ENCODE measurements at places on chromosomes 7 and 10.

- peak; percentile 89 for ATAC-seq
These were observed at the start of gene ASB13 for GRCh38 chr10:5666008-5666840. Gene ASB13, minus strand, starts transcription at chr10:5666595. Its CDS starts 44 bp downstream, at chr10:5666551.

- peak; percentile 79 for ATAC-seq
These were observed 40.4 kb downstream of the CREB3L2 start for GRCh38 chr7:137961200-137962177.

DNA sequence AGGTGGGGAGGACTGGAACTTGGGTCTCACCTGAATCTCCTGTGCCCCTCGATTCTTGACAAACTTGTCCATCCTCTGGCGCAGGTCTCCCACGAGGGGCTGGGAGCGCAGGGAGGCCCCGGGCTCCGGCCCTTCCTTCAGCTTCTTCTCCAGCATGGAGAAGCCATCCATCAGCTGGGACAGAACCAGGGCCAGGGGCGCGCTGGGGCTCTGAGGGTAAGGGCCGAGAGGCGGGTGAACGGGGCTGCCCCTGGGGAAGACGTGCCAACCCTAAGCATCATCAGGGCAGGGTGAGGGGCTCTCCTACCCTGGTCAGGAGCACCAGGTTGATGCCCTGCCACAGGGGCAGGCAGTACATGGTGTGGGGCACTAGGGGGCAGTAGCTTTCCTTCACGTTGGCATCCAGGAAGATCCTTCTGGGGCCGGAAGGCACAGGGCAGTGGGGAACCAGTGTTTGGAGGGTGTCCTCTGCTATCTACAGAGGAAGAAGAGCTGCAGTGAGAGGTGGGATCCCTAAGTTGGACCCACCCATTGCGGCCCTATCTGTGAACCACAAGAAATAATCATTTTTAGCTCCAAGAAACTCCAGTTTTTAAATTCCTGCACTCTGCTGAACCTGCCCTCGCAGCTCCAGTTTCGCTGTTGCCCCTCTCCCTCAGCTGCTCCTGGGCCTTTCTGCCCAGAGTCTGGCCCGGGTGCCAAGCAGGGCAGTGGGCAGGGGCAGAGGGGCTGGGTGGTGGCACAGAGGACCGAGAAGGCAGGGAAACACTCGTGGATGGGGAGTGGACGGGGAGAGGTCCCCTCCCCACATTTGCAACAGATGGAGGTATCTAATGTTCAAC is 10.8 kb upstream of the PYROXD2 start:
- ATAC-seq: peak; percentile 58

GRCh38 chr10:97291357-97292096 is 910 bp downstream of the ARHGAP19 start:
- ATAC-seq: no peak

DNA sequence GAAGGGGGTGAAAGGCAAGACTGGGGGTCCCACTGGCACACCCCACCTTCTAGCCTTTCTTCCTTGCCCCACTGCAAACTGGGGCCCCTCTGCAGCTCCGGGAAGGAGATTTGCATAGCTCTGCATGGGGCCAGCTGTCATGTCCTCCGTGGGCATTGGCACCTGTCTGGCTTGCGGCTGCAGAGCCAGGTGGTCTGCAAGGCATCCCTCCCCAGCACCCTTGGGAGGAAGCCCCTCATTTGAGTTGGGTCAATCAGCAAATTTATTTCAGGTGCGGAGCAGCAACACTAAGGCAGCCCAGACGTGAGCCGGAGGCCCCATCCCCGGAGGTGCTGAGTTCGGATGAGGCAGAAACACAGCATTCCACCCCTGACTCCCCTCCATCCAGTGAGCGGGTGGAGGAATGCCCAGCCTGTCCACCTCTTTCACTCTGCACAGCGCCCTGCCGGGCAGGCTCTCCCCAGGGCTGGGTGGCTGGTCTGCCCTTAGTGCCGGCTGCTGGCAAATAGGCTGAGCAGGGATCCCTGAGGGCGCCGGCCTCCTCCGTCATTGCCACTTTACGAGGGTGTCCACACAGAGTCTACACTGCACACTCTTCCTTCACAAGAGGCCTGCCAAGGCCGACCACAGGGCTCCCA is 143.2 kb downstream of the TCERG1L start:
- ATAC-seq: no peak

GRCh38 chr10:62961951-62962523 is 145.9 kb upstream of the EGR2 start:
- peak; percentile 43 for ATAC-seq

GRCh38 chr10:60910543-60910942 is 33.4 kb downstream of the RHOBTB1 start:
- ATAC-seq: peak; percentile 34

GRCh38 chr7:20383351-20383750 is 52.7 kb downstream of the ITGB8 start:
- ATAC-seq: no peak

- ATAC-seq: no peak
These were observed 62.8 kb downstream of the CFAP46 start for GRCh38 chr10:132879408-132880127.

- ATAC-seq: no peak
These were observed 570.9 kb downstream of the INHBA start for GRCh38 chr7:41131956-41132355.

All from stimulated activated memory B cell treated with anti-CD40 and anti-IgM and Interleukin-4, amounts not matched to agents 10 μg/mL and 1 μg/mL and 100 μg/mL, for 72 hours (primary cell).